Epithelial cell of prostate (primary cell): ENCODE measurements at places on chromosomes 4 and X.

DNA sequence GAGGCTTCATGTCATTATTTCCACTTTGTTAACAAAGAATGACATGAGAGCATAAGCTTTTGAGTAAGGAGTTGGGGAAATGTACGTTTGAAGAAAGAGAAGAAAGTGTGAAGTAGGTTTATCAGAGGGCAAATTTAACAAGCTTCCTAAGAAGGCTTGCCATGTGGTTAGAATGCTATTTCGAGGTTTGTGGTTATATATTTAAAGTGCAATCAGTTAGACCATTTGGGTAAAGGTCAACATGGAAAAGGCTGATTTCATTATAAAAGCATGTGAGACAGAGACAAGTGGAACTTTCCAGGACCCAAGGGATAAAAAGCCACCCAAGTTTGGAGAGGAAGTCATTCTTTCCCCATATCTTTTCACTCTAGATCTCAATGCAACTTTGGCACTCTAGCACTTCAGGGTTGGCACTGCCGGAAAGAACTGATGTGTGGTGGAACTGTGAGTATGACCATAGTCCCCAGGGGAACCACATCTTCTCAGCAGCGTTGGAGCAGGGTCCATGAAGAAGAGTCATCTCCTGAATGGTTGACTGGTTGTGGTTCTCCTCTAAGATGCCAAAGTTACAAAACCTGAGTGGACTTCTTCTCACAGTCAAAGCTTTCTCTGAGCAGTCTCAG, 529.9 kb downstream of the MID1IP1 start:
- no peak for DNase-seq

DNA sequence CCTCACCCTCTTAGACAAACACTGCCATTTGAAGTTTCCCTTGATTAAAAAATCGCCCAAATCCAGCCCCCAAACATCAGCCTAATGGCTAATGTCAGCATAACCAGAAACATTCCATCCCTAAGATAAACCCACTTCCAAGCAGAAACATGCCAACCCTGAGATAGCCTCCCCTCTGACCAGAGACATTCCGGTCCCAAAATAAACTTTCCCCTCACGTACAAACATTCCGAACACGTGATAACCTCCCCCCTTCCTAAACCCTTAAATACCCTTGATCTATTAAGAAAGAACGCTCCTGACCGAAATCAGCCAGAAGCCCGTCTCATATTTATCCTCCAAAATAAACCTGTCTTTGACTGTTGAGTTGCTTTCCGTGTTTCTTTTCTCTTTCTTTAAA, 237.2 kb downstream of the ASMT start:
- DNase-seq, result no peak

DNA sequence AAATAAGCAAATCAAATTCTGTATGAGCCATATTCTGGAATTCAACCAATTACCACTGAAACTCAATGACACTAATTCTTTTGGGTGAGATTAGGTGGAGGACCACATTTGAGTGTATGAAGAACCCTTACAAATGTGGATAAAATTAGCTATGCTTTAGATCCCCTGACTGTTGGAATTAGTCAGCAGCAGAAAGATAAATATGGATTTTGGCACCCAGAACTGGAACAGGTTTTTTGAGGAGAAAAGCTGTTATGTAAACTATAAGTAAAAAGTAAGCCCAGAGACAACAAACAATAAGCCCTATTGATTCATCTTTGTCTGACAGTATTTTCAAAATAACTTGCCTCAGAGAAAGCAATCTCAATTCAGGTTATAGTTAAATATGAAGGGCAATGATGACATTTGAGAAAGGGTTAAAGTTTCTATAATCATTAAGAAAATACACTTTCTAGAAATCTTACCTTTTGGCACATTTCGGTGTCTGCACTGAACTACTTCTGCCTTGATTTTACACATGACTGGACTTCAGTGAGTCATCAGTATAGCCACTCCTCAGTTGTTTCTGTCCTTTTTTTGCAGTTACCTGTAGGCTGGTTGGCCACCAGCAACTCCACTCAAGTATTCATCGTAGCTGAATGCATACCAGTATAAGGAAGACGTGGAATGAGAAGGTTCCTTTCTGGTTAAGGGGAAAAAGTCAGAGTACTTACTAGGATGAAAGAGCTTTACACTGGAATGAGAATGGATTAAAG, 80.0 kb downstream of the KCTD8 start:
- no peak for DNase-seq

DNA sequence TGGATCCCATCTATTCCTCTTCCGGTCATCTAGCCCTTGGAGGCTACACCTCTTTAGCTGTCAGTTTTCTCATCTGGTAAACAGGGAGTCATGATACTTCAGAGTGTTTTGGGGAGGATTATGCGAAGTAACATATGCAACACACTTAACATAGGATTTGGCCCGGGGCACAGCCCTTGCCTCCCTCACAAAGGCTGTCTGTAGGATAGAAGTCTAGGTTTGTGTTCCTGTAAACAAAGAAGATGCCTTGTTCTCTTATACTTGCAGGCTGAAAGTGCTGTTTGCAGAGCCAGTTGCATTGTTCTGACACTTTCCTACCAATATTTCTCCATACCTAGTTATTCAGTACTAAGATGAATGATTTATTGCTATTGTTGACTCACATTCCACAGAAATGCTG, 2.2 kb upstream of the APELA start:
- DNase-seq, result peak; percentile 12

GRCh38 chr4:32417113-32417704, 1697.0 kb downstream of the PCDH7 start:
- no peak for DNase-seq

- DNase-seq, result no peak
Measured at GRCh38 chrX:19370061-19370460, 26.3 kb downstream of the PDHA1 start.

DNA sequence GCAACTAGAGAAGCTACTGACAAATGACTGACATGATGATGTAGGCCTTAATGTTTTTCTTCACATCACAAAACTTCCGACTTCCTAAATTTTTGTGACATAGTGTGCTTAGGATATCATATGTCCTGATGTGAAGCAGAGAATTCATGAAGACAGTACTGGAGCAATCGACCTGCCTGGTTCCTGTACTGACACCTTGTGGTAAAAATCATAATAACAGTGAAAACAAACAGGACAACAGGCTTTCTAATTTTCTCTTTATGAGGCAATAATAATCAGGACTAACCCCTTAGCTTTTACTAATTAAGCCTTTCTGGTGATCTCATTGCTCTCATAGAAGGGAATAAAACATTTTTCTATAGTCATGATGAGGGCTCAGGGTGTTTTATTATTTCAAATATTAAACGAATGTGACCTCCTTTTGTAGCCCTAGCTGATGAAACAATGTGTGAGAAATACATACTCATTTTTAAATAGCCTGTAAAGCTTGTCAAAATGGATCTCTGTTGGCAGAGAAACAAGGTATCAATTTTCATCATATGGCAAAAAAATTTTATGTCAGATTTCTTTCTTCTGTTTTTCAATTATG, 158.4 kb downstream of the TENT5D start:
- no peak for DNase-seq

DNA sequence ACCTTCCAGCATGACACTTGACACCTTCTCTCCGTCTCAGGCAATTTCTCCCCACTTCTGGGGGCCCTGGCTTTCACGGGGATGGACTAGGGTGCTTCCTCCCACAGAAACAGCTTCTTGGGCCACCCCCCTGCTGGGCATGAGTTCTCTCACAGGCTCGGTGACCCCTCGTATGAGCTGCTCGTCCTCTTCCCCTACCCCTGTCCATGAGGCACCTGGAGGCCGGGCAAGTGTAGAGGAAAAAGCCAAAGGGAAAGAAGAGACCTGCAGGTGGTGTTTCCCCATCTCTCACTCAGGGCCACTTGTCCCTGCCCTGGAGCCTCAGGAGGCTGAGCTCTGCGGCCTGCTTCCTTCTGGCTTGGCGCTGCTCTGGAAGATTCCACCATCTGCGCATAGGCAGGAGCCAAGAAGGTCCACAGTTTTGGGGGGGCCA, 1.9 kb upstream of the RGS12 start:
- DNase-seq, result no peak

GRCh38 chr4:141021397-141022110, 111.7 kb downstream of the RNF150 start:
- DNase-seq, result no peak

DNA sequence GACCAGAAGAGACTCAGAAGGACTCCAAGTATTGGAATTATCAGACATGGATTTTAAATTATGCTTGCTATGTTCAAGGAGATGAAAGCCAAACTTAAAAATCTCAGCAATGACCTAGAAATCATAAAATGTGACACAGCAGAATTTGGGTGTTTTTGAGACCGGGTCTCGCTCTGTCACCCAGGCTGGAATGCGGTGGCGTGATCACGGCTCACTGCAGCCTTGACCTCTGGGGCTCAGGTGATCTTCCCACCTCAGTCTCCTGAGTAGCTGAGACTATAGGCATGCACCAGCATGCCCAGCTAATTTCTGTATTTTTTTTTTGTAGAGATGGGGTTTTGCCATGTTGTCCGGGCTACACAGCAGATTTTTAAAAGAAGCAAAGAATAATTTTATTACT, 12.7 kb downstream of the TAB3 start:
- DNase-seq, result no peak

DNA sequence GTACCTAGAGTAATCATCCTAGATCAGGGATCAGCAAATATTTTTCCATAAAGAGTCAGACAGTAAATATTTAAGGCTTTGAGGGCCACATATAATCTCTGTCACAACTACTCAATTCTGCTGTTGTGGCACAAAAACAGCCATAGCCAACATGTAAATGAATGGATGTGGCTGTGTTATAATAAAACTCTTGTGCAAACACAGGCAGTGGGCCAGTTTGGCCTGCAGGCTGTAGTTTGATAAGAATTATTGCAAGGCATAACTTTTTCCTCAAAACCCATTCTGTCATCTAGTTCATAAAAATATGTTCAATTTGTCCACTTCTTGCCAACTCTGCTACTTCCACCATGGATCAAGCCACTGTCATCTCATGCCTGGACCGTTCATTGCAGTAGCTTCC, 39.4 kb upstream of the SHROOM4 start:
- DNase-seq, result no peak

DNA sequence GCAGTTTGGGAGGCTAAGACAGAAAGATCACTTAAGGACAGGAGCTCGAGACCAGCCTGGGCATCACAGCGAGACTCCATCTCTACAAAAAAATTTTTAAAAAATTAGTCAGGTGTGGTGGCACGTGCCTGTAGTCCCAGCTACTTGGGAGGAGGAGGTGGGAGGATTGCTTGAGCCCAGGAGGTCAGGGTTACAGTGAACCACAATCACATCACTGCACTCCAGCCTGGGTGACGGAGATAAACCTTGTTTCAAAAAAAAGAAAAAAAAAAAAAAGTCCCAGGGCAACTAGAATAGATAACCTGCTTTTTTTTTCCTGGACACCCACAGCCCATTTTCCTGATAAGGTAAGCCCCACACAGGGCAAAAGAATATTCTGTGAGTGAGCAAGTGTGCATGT, 96.3 kb downstream of the C4orf51 start:
- no peak for DNase-seq

GRCh38 chrX:147565237-147565636, 346.5 kb upstream of the FMR1 start:
- DNase-seq, result no peak

DNA sequence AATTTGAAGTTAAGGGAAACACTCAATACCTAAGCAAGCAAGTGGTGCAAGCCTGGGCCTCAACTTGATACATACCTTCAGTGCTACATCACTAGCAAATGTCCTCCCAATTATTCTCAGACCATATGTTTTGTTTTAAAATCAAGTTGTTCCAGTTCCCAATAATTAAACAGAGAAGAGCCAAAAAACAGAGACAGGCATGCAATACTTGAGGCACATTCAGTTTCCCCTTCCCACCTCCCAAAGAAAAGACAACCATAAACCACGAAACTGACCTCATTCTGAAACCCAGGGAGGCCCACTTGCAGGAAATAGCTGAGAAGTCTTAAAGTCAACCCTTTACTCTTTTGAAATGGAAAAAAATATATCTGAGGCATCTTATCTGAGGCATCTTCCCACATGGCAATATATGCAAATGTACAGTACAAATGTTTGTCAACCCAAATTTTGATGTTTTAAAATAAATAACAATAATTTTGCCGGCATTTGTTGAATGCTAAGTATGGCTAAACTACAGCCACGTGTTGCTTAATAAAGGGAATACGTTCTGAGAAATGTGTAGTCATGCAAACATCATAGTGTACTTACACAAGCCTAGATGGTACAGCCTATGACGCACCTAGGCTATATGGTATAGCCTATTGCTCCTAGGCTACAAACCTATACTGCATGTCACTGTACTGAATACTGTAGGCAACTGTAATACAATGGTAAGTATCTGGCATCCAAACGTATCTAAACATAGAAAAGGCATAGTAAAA, 147.5 kb downstream of the TSPAN5 start:
- no peak for DNase-seq

GRCh38 chrX:57587607-57588006, 4.2 kb upstream of the ZXDB start:
- no peak for DNase-seq

- no peak for DNase-seq
Measured at GRCh38 chr4:165191814-165192499, 15.4 kb upstream of the KLHL2 start.

DNA sequence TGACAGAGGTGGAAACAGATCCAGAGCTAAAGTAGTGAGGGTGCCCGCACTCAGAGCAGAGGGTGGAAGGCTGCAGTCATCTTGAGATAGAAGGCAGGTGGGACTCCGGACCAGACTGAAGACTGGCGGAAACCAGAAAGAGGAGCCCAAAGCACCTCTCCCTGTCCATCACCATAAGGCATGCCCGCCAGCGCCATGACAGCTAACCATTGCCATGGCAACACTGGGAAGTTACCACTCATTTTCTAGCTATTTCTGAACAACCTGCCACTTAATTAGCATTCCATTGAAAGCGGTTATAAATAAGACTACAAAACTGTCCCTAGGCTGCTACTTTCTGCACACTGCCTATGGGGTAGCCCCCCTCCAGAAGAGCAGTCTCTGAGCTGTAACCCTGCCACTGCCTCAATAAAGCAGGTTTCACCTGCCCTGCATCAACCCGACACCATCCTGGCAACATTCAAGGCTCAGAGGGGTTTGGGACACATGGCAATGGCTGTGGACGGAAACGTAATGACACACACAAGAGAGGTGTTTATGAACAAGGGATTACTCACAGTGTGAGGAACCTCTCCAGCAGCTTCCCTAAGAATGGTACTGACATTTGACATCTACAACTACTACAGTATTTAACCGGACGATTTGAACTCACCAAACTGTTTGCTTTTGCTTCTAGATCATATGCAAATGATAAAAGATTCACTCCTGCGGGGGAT, 27.8 kb upstream of the FGFBP2 start:
- DNase-seq, result no peak

DNA sequence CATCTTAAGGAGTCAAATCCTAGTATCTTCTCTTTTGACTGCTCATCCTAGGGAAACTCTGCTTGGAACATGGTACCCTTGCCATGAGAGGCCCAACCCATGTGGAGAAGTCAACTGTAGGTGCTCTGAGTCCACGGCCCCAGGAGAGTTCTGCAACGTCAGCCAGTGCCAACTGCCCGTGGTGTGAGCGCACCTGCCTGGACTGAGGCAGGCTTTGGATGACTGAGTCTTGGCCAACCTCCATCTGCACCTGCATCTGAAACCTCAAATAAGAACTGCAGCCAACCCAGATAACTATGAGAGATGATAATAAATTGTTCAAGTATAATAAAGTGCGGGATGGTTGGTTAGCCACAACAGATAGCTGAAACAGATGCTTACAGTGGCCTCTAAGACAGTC, 772.0 kb downstream of the TRIML1 start:
- DNase-seq, result no peak
